ENCODE measurements at places on chromosomes 12 and 14.

GRCh38 chr12:59383079-59383822, 212.6 kb upstream of the SLC16A7 start:
- no peak for DNase-seq

GRCh38 chr14:59187802-59188460, 536 bp upstream of the DAAM1 start:
- DNase-seq = peak; percentile 76

DNA sequence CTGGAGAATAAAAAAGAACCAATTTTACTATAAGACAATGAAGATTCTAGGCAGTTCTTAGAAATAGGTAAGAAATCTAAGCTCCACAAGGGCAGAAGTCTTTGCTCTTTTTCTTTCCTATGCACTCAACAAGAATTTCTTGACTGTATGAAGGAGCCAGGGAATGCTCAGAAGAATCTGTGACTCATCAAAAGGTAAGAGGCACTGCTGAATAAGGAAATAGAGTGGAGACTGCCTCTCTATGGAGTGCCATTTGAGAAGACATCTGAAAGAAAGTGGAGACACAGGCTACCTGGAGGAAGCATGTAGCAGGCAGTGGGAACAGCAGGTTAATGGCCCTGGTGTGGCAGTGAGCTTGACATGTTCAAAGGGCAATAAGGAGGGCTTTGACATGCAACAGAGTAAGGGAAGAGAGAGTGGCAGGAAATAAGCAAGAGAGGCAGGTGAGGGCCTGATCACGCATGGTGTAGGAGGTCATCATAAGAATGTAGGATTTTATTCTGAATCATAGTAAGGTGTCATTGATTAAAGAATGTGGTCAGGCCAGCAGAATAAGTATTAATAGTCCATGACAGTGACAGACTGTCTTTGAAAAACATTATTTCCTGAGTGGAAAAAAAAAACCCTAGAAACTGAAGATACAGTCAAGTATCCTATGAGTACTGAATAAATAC, 446.7 kb upstream of the GARIN6 start:
- no peak for DNase-seq

DNA sequence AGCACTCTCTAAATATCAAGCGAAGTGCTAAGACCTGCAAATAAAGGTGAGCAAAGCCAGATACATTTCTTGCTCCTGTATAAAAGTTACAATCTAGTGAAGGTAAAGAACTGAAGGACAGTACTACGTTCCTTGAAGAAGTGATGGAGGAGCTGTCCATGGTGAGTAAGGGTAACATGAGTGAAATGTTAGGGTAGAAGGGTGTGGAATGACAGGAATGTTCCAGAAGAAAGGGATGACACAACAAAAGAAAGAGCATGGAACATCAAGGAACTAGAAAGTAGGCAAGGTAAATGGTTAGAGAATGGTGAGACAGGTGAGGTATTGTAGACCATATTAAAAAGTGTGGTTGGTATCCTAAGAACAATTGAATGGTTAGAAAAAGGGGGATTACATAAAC, 272.4 kb downstream of the ACSS3 start:
- DNase-seq = no peak

DNA sequence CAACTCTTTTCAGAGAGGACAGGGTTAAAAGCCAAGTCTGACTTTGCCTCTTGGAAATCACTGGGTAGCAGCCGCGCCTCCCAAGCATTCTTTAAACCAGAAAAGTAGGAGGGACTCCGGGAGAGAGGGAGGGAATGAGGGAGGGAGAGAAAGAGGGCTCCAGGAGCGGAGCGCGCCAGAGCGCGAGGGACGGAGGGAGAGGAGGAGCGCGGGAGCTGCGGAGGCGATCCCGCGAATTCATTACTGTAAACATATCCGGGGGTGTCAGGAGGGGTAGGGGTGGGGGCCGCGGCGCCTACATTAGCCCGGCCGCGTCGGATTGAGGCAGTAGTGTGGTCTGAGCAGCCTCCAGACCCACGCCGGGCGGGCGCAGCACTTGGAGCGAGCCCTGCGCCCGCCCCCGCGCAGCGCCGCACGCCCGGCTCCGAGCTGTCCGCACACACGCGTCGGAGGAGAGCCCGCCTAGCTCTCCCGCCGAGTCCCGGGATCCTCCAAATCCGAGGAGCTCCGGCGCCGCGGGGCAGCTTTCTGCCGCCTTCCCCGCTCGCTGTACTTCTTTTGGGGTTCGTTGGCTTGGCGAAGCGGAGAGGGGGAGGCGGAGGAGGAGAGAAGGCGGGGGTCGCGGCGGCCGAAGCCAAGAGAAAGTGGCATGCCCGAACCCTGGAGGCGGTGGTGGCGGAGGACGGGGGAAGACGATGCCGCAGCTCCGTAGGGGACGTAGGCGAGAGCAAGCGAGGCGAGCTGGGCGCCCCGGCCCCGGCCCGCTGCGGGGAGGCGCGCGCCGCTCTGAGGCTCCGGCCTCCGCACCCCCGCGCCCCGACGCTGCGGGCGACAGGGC, 3.3 kb downstream of the FLRT2 start:
- no peak for DNase-seq

GRCh38 chr12:64044191-64044590, 177.9 kb downstream of the KICS2 start:
- DNase-seq = no peak

DNA sequence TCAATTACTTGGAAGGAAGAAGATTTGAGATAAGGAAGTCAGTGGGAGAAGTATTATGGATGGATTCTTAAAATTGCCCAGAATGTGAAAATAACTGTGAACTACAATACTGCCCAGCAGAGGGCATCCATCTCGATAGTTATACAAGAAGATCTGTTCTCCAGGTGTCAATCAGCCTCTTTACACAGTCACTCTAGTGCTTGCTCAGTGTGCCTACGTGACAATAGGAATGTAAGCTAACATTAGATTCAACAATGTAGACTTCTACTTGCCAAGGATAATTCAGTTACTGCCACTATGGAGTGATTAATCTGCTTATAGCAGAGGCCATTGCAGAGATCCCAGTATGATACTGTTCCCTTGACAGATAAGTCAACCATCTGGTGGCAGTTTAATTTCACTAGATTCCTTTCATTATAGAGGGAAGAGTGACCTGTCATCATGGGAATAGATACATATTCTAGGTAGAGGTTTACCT, 10.6 kb upstream of the MAP4K5 start:
- peak; percentile 56 for DNase-seq

DNA sequence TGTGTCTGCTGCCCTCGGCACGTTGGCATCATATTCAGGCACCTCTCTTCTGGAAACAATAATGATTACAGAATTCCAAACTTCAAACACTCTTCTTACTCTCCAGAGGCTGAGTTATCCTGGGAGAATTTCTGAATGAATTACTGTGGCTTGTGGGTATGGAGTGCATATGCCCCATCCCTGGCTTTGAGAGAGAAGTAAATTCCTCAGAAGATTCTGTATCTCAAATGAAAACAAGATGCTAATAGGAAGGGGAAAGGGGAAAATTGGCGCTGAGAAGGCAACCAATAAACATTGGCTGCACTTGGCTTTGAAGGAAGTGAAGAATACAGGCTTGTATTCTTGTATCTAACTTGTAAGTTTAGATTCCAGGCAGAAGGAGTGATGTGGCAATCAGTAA, 132.0 kb upstream of the NOVA1 start:
- no peak for DNase-seq

GRCh38 chr14:32022938-32023466, 54.1 kb upstream of the ARHGAP5 start:
- DNase-seq = no peak

DNA sequence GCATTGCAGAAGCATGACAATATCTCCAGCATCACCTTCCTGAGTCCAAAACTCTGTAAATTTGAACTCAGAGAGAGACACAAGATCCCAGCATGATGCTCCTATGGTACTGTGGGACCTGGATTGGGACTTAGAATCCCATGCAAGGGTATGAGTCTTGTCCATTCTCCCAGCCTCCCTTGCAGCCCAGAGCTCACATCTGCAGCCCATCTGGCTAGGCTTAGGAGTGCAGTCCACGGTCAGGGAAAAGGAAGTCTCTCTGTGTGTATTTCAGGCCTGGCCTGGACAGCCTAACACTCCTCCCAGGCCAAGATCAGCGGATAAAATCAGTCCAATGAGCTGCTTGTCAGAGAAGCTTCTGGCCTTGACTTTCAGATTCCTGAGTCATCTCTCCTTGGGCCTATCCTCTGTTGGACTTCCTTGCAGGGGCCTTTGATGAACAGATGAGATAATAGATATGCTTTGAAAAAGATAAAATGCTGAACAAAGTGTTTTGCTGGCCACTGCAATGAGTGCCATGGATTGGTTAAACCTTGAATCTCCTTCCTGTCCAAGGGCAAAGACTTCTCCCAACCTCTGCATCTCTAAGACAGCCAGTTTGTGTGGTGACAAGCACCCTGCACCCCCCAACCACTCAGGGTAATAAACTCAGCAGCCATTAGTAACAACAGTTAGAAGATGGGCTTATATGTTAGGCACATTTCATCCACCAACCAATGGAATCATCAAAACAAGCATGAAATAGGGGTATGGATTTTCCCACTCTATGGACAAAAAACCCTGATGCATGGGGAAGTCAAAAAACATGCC, 412.8 kb upstream of the TBX3 start:
- no peak for DNase-seq

- DNase-seq = no peak
Observed at GRCh38 chr14:61569812-61570548, 125.3 kb upstream of the HIF1A start.

DNA sequence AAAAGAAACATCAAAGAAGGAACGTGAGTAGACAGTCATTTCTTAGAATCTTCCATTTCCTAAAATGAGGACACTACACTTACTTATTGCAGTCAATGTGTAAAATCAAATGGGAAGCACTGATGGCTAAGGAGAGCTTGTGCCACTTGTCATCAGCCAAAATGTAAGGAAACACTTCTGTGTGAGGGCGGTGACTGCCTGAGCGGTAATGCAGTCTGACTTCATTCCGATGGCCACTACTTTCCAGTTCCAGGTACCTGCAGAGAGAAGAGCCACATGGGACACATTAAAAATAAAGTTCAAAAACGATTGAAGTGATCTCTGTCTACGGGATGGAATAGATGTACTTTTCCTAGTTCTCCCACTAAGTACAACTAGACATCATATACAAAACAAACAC, 96.3 kb downstream of the NELL2 start:
- DNase-seq = no peak

DNA sequence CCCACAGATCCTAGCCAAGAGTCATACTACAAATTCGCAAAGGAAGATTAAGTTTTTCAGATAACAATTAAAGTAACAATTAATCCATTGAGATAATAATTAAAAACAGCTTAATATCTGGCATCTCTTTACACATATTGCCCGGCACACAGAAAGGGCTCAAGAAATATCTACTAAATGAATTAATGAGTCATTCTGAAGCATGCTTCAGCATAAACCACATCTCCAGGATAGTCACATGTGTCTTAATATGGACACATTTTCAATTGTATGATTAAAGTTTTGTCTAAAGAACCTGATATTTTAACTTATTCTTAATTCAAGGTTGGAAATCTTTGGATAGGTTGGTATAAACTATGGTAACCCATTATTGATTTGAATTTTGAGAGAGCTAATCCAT, 9.6 kb downstream of the ITPR2 start:
- DNase-seq = no peak

- DNase-seq = no peak
Observed at GRCh38 chr14:64634558-64634957, 69.7 kb upstream of the PLEKHG3 start.
